GM12864 (cell line): ENCODE measurements at places on chromosomes 4 and X.

GRCh38 chr4:61223385-61223784 lies 23.3 kb downstream of the ADGRL3 start:
- no peak for DNase-seq

- DNase-seq, result no peak
These were observed 173.9 kb upstream of the PGRMC2 start for GRCh38 chr4:128461291-128462102.

- no peak for DNase-seq
These were observed 15.9 kb downstream of the CTAG1A start for GRCh38 chrX:154600759-154601374.

- no peak for DNase-seq
These were observed 217.4 kb downstream of the DCTD start for GRCh38 chr4:182699795-182700194.

GRCh38 chr4:55183926-55184599 lies 58.7 kb upstream of the KDR start:
- no peak for DNase-seq

DNA sequence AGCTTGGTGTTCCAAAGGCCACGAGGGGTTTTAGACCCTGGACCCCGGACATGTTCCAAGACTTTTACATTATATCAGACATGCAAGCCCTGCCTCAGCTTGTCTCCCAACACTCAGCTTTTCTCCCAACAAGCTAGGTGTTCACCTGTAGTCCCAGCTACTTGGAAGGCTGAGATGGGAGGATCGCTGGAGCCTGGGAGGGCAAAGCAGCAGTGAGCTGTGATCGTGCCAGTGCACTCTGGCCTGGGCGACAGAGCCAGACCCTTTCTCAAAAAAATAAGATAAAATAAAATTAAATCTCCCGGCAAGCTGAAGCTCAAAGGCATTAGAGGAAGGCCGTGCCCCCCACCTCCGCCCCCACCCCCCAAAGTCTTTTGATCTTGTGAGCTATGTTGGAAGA lies 13.7 kb downstream of the CTAG1A start:
- no peak for DNase-seq

- no peak for DNase-seq
These were observed 80.6 kb downstream of the PPP2R2C start for GRCh38 chr4:6391852-6392188.

DNA sequence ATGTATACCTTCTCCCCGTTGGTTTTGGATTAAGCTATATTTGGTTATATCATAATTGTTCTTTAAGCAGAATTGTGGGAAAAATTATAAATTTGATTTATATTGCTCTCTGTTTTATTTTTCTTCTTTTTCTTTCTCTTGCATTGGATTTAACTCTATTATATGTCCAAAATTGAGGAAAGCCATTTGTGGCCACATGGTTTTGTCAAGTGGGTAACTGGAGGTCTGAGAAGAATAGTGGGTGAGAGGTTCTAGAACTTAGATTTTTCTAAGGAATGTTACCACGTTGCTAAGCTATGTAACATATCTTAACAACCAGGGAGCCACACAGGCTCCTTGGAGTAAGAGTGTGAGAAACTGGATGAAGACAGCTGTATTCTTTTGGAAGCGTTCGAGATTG lies at the start of gene C4orf17:
Gene C4orf17, plus strand, starts transcription at position 301 of the 400 bp plus-strand sequence. CDS start 2,061 bp downstream, outside the sequence.
- no peak for DNase-seq

DNA sequence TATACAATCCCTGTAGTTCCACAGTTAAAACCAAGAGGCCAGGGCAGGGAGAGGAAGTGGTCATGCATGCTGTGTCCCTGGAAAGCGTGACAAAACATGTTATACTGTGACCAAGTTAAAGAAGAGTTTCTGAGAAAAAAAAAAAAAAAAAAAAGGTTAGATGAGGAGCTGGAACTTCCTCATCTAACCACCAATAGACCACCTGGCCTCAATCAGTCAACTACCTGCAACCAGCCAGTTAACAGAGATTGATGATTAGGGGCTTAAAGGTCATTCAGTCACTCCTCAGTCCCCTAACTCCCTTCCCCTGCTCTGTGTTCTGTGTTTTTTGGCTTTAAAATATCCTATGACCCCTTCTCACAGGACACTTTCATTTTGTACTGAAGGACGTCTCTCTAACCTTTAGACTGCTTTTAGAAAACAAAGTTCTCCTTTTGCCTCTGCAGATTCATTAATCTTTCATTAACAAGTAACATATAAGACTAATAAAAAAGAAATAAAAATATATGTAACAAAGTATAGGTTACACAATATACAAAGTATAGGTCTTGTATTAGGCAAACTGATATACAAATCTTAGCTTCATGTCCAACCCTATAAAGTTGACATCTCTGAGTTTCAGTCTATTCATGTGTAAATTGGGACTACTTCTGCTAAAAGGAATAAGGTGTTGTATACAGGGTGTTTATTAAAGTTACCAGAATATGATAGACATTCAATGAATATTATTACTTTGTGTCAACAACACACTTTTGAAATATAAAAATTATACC lies 179.1 kb upstream of the NDST4 start:
- DNase-seq, result no peak

GRCh38 chrX:74286950-74287740 lies 16.8 kb upstream of the ZCCHC13 start:
- no peak for DNase-seq

GRCh38 chr4:141464366-141464765 lies 172.0 kb upstream of the IL15 start:
- no peak for DNase-seq

GRCh38 chr4:148061141-148061481 lies 329.2 kb downstream of the ARHGAP10 start:
- DNase-seq, result no peak

- no peak for DNase-seq
These were observed 281.7 kb upstream of the GK2 start for GRCh38 chr4:79689740-79690139.

GRCh38 chr4:182216005-182216404 lies 27.2 kb upstream of the TENM3 start:
- DNase-seq, result no peak

DNA sequence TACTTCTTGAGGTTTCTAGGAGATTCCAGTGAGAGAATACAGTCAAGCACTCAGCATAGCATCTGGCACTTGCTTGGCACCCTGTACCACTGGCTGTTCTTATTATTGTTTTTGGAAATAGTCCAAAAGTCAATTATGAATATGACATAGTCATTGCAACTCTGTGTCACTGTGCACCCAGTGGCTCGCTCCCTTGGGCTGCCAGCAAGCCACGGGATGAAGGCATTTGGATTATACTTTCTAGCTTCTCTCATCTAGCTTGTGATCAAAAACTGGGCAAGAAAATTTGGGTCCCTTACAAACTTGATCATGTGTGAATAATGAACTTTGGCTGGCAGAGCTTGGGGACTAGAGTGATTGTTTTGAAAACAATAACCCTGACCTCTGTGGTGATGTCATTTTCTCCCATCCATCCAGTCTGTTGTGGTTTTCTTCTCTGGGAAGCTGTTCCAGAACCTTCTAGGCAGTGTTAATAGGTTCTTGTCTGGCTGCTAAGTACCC lies 32.7 kb upstream of the LIMCH1 start:
- no peak for DNase-seq
